ENCODE measurements at places on chromosomes 2 and 18.

- DNase-seq: no peak
Measured at GRCh38 chr18:49842656-49843055, 29.3 kb upstream of the ACAA2 start.

DNA sequence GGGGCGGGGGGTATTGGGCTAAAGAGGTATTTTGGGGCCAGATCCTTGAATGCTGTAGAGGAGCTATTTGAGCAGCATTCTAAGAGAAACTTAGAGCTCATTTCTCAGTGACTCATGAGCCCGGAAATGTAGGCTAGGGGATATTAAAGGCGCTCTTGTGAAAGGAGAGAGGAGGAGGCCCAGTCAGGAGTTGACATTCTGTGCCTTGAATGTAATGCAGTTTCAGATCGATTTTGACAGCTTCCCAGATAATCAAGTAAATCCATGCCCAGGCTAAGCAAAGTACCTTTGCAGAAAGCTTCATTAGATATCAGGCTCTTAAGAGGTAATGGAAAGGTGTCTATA, 1.5 kb downstream of the CAB39 start:
- no peak for DNase-seq

GRCh38 chr2:239814861-239815601, 210.1 kb downstream of the NDUFA10 start:
- DNase-seq: no peak

GRCh38 chr18:45667056-45667736, 51.9 kb downstream of the SLC14A2 start:
- no peak for DNase-seq
